HuH-7 (cell line): ENCODE measurements at places on chromosomes 11 and 22.

DNA sequence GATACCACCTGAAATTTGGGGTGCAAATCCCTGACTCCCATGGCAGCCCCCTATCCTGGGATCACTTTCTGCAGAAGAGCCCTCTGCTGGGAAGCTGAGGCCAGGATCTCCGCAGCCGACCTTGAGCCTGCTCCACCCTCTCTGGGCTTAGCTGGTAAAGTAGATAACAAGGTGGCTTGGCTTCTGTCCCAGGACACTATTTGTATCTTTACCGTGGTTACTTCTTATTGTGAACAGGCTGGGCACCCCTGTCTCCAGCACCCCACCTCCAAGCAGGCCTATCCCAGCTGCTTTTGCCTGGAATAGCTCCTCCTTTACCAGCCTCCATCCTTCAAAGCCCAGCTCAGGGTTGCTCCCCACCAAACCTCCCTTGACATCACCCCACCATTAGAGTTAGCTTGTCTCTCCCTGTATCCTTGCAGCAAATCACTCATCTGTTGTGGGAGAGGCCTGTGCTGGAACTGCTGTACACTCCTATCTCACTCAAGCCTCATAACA is 35.2 kb upstream of the P2RY2 start:
- no peak for DNase-seq

DNA sequence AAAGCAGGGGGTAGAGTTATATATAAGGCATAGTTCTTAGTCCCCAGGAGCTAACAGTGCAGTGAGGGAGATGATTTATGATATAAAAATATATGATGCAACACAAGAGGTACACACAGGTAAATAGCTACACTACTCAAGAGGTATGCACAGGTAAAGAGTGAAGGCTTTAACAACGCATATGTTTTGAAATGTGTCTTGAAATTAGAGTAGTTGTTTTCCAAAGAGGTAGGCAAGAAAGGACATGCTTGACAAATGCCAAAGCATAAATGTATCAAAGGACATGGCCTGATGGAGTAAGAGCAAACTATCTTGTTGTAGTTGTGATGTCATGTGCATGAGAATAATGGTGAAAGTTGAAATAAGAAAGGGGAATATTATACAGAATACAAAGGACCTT is 104.3 kb upstream of the C11orf87 start:
- DNase-seq: no peak

- no peak for DNase-seq
Measured at GRCh38 chr11:1060852-1061616, 13.6 kb upstream of the MUC2 start.

DNA sequence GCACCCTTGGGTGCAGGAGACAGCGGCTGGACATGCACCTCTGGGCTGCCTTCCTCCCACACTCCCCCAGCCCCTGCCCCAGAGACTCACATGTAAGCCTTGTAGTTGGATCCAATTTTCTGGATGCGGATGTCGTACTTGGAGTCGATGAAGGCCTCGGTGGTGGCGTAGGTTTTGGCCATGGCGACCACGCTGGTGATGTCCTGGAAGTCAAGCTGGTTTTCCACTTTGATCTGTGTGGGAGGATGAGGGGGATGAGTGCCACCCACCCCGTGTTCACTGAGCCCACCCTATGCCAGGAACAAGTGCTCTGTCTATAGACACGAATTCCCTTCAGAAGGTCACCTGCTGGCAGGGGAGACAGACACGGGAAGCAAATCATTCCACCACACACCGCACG is 66.9 kb downstream of the FBXO7 start:
- DNase-seq: no peak

DNA sequence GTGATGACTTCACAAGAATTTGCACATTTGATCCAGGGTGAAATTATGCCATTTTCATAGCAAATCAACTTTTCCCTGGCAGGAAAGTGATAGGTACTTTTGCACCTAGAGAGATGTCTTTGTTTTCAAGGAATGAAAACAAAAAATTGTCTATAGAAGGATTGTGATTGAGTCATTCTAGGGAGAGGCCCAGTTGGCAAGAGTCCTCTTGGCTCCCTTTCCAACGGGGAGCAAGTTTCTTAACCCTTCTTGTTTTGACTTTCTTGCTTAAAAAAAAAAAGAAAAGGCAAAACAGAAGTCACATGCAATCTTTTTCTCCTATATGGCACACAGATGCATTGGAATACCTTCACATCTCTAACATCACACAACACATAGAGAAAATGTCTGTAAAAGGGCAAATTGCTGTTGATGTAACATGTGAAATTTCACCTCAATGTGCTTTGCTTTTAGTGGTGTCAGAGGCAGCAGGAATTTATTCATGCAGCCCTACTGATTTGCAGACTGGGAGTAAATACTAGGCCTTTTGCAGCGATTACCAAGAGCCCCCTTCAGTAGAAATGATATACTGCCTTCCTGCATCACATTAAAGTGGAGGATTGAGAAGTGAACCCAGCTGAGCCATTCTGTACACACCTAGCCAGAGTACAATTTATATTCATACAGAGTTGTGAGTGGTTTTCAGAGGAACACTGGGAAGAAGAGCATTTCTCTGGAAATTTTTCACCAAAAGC is 290.7 kb upstream of the MPPED2 start:
- DNase-seq: no peak

DNA sequence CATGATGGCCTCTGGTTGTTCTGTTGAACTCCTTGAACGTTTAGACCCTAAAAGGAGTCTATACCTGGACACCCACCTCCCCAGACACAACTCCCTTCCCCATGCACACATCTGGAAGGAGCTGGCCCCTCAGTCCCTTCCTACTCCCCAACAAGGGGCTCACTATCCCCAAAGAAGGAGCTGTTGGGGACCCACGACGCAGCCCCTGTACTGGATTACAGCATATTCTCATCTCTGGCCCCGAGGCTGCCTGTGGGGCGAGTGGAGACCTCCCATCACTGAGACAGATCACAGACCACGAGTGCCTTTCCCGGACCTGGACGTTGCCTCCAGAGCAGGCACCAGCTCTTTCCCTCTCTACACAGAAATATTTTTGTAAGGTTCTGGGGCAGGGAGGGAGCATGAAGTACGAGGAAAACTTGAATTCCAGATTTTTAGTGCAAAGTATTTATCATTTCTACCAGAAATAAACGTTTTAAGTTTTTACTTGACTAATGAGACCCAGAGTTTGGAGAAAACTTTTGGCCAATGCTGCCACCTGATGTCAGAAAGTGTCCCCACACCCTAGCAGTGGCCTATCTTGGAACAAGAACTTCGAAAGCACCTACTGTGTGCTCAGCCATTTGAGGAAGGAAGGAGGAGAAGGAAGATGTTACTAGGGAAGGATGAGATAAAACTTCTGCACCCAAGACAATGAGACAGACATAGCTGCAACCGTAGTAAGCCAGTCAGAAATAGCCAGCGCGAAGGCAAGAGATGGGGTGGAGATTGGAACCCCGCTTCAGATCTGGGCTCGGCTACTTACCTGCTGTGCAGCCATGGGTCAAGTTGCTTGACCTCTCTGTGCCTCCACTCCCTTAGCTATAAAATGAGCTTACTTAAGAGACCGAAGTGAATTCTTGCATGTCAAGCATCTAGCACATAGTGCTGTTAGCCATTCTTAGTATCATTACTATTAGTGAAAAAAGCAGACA is 10.2 kb upstream of the POU2F3 start:
- DNase-seq: no peak

DNA sequence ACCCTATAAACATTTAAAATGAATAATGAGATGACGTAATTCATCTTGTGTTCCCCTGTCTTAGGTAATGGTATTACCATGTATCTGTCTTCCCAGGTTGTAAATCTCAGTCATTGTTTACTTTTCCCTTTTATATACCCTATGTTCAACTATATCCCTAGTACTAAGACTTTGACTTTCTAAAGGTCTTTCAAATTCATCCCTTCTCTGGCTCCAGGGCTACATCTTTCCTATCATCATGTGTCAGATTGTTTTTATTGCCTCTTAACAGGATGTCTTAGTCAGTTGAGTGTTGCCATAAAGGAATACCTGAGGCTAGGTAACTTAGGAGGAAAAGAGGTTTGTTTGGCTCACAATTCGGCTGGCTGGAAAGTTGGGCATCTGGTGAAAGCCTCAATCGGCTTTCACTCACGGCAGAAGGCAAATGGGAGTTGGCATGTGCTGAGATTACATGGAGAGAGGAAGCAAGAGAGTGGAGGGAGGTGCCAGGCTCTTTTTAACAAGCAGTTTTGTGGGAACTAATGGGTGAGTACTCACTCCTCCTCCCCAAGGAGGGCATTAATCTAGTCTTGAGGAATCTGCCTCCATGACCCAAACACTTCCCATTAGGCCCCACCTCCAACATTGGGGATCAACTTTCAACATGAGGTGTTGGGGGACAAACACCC is 11.6 kb upstream of the DLAT start:
- DNase-seq: no peak

DNA sequence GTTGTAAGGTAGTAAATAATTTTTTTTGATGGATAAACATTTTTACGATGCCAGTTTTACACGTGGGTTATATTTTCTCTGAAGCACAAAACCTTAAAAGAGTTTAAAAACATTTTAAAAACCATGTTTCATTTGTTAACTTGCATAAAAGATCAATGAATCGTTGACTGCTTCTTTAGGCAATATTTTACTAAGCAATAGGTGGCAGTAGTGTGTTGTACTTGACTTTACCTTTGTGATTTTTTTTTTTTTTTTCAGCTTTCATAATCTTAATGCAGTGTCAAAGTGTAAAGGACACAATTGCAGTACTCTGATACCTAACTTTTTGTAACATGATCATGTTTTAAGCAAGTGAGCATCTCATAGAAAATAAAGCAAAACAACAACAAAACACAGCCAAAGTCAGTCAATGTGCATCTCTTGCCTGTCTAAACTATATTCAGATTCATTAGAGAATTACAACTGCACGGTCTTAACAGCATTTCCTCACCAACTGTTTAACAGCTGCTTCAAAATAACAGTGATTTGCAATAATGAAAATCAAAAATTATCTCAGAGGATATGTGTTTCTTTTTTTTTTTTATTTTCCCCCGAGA is 27.7 kb downstream of the DNAJC24 start:
- peak; percentile 6 for DNase-seq

DNA sequence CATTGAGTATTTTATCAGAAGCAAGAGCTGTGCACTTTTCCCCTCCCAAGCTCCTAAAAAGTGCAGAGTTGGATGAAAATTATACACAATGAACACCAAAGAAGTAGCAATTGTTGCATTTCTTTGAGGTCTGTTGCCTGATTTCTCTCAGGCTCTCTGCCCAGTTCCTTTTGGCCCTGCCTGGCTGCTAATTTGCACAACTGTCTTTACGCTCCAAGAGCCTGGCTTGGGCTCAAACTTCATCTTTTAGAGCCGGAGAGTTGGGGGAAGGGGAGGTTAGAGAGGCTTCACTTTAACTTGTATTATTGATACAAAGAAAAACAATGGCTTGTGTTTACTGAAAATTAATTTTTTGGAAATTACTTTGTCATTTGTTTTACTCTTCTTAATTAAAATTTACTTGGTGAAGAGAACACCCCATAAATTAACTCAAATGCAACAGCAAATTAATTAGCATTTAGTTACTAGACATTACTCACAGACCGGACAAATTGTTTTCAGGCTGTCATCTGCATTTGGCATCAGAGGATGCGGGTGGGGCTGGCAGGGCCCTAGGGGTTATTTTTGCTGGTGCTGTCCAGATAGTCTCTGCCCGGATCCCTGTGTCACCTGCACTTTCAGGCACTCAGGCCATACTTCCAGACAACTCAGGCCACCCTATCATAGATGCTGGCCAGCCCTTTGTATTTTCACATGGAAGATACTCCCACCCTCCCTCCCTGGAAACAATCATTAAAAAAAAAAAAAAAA is 407.3 kb downstream of the NXPE2 start:
- no peak for DNase-seq

GRCh38 chr11:41659985-41660384 is 200.5 kb upstream of the LRRC4C start:
- DNase-seq: no peak

- DNase-seq: no peak
Measured at GRCh38 chr11:12184699-12185098, 74.3 kb downstream of the MICAL2 start.

GRCh38 chr11:122304973-122305372 is 189.0 kb upstream of the BLID start:
- no peak for DNase-seq

DNA sequence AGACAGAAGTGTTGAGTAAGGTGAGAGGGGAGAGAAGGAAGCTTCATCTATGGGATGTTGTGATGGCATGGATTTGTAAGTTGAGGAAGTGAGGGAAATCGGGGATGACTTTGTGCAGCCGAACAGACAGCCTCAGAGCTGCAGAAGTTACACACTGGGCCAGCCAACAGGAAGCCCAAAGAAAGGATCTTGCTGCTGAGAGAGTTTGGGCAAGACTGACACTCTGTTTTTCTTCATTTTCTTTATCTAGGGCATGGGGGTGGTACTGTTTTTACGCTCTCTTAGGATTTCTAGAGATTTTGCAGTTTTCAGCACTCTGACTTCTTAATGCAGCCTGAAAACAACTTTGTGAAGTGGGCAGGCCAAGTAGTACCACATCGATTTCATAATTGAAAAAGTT is 509.9 kb upstream of the TENM4 start:
- no peak for DNase-seq

GRCh38 chr22:42286205-42286604 is 15.8 kb upstream of the TCF20 start:
- DNase-seq: no peak

GRCh38 chr11:73907191-73907590 is 30.4 kb downstream of the PAAF1 start:
- peak; percentile 28 for DNase-seq

GRCh38 chr11:129090056-129090455 is 102.1 kb downstream of the ARHGAP32 start:
- no peak for DNase-seq

GRCh38 chr11:21560466-21560975 is 632.4 kb upstream of the ANO5 start:
- no peak for DNase-seq
